Right atrium auricular region (tissue), 2 donors: ENCODE measurements at places on chromosomes 4 and X. TPM values are rescaled to one million over a fixed set of nuclear protein-coding genes. Genes with fewer than 3 reads are reported as not detected.

CXCL8 gene
- 2.6 TPM for total RNA-seq

GRID2 gene
- total RNA-seq, result 0.16 TPM

TRAM1L1 gene
- total RNA-seq, result 0.41 TPM

C4orf54 gene
- total RNA-seq, result 23.6 TPM

RNF128 gene
- 0.78 TPM for total RNA-seq

DNA sequence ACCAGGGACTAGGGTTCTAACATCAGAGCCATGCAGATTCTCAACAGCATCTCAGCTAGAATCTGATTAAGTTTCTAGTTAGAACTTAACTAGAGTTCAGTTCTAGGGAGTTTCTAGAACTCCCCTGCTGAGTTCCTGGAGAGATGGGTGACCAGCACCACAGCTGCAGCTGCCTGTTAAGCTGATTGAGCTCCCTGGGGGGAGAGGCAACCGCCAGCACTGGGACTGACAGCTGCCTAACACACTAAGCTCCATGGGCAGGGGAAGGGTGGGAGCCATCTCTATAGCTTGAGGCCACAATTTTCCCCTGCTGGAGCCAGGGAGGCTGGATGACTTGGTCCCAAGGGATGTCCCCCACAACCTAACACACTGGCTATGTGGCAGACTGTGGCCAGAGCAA lies 84.2 kb downstream of the CHIC1 start:
- DNase-seq, result no peak

- no peak for DNase-seq
These were observed 72.4 kb downstream of the FBXO8 start for GRCh38 chr4:174210952-174211490.

DNA sequence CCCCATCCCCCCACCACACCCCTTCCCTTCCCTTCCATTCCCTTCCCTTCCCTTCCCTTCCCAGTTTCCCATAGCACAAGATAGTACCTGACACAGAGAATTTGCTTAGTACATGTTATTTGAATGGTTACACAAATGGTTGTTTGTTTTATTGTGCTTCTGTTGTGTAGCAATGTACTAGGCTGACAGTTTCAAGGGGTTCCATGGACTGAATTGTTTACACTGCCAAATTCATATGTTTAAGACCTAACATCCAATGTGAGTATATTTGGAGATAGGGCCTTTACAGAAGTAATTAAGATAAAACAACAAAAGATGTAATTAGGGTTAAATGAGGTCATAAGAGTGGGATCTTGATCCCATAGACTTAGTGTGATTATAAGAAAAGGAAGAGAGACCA lies 133.5 kb downstream of the FRAS1 start:
- DNase-seq, result no peak

- no peak for DNase-seq
These were observed 167.9 kb downstream of the SMIM20 start for GRCh38 chr4:26081795-26082498.

DNA sequence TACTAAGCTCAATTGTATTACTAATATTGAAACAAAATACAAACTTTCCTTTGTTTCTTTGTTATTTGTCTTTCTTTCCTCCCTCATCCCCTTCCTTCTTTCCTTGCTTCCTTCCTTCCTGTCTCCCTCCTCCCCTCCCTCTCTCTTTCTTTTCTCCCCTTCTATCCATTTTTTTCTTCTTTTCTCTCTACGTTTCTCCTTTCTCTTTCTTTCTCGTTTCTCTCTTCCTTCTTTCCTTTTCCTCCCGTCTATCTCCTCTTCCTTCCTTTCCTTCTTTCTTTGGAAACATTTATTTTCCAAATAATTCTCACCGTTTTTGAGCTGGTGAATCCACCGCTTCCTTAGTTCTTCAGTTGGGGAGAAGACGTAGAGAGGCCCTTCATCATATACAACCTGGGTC lies 16.3 kb downstream of the BTK start:
- no peak for DNase-seq

- DNase-seq, result no peak
These were observed 14.8 kb upstream of the SPARCL1 start for GRCh38 chr4:87543835-87544461.

GRCh38 chr4:24809815-24810405 lies 14.5 kb downstream of the SOD3 start:
- DNase-seq, result no peak

DNA sequence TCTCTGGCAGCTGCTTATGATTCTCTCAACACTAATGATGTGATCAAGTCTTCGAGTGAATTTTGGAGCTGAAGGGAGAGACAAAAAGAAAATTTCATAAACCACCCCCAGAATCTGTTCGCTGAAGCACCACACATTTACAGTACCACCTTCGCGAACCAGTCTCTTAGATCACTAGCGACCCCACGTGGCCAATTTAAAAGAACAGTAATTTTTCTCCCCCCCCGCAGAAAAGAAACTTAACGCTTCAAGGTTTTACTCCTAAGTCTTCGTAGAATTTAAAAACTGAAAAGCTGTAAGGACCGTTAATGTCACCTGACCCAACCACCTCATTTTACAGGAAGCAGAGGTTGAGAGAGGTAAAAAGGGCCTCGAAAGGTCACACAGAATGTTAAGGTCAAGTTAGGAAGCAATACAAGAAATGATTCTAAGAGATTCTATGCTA lies 187.5 kb downstream of the QDPR start:
- DNase-seq, result no peak

- no peak for DNase-seq
These were observed 32.8 kb upstream of the IL13RA1 start for GRCh38 chrX:118694638-118695037.

GRCh38 chr4:77921701-77922100 lies 59.1 kb downstream of the MRPL1 start:
- no peak for DNase-seq

DNA sequence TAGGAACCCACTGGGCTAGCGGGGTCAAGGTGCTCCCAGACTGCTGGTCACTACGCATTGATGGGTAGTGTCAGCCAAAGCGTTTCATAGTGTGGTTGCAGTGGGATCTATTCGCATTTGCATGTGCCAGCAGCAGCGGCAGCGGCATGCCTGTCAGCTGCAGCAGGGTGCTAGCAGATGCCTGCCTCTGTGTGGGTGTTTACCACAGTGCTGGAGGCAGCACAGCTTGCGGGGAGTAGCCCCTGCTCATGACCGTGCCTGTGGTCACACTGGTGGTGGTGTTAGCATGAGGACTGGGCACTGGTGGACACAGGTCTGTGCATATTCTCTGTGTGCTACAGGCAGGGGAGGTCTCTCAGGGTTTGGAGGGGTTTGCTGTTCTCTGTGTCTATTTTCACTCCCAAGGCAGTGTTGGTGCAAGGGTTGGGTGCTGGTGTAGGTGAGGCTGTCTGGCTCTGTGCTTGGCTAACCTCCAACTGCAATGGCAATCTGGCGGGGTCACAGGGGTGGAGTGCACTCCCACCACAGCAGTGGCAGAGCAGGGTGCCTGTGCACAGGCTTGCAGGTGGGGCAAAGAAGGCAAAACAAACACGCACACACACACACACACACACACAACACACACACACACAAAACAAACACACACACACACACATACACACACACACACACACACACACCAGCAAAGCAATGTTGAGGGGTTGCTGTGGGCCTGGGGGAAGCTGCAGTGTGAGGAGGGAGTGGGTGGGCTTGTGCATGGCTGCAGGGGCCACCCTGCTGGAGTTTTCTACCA lies 184.4 kb downstream of the GLUD2 start:
- DNase-seq, result no peak

GRCh38 chr4:10715696-10716095 lies 31.1 kb upstream of the CLNK start:
- DNase-seq, result no peak

GRCh38 chrX:154399527-154400368 lies 1.6 kb downstream of the RPL10 start:
- no peak for DNase-seq

- DNase-seq, result no peak
These were observed 30.8 kb downstream of the FRMPD3 start for GRCh38 chrX:107480272-107480671.

- no peak for DNase-seq
These were observed 270.7 kb downstream of the GRXCR1 start for GRCh38 chr4:43163101-43163792.
